ENCODE measurements at places on chromosomes 1 and 21. TPM values are rescaled to one million over a fixed set of nuclear protein-coding genes. Genes with fewer than 3 reads are reported as not detected.

GRCh38 chr1:29858646-29859045 is 622.3 kb downstream of the PTPRU start:
- no peak for DNase-seq

Gene SPATC1L
- total RNA-seq, result 22.0 TPM

DNA sequence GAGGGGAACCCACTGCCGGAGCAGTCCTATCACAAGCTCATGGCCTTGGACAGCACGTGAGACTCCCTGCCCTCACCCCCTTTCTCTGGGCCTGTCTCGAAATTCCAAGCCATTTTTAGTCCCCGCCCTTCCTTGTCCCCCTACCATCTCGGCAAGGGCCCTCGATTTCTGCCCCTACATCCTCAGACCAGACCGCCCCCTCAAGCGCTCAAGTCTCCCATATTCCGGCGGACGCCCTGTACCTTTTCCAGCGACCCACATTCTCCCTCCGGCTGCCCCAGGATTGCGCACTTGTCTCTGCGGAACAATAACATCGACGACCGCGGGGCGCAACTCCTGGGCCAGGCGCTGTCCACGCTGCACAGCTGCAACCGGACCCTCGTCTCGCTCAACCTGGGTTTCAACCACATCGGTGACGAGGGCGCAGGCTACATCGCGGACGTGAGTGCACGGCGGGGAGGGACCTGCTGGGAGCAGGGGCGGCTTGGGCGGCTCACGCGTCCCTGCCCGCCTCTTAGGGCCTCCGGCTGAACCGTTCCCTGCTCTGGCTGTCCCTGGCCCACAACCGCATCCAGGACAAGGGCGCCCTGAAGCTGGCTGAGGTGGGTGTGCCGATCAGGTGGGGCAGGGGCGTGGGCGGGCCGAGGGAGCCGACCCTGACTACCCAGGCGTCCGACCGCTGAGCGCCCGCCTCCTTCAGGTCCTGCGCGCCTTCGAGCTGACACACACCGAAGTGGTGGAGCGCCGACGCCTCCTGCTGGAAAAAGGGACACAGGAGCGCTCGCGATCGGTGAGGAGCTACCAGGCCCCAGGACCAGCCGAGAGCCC is 7.0 kb downstream of the LRRC71 start:
- DNase-seq, result no peak

GRCh38 chr1:166999500-167000055 is 10.5 kb downstream of the MAEL start:
- DNase-seq, result no peak

- no peak for DNase-seq
These were observed 3.3 kb upstream of the PDZK1 start for GRCh38 chr1:145710291-145711027.

DNA sequence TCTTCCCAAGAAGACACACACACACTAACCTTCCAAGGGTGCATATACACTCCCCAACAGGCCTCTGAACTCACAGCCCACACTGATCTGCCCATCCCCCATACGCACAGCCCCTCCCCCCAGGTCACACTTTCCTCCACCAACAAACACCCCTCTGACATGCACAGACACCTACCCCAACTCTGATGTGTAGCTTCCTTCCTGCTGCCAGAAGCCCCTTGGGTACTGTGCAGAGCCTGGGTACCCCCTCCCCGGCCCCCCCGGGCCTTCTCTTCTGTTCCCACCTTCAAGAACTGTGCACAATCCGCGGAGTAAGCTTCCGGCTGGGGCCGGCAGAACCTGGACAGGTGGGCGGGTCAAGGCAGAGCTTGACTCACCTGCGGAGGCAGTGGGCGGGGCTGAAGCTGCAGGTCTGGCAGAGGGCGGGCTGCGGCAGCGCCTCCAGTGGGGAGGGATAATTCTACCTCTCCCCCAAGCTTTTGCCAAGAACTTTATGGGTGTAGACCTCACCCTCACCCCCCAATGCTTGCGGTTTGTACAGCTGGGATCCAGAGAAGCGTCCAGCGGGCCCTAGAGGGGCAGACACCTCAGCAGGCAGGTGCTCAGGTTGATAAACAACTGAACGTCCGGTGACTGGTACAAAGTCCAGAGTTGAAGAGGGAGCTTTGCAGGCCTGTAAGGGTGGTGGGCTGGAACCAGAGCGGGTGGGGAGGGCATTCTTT is at the start of gene C1orf210:
C1orf210 (minus strand) TSS at position 313 of the 722 bp plus-strand sequence. CDS start 2,311 bp downstream, outside the sequence.
- DNase-seq, result no peak

DNA sequence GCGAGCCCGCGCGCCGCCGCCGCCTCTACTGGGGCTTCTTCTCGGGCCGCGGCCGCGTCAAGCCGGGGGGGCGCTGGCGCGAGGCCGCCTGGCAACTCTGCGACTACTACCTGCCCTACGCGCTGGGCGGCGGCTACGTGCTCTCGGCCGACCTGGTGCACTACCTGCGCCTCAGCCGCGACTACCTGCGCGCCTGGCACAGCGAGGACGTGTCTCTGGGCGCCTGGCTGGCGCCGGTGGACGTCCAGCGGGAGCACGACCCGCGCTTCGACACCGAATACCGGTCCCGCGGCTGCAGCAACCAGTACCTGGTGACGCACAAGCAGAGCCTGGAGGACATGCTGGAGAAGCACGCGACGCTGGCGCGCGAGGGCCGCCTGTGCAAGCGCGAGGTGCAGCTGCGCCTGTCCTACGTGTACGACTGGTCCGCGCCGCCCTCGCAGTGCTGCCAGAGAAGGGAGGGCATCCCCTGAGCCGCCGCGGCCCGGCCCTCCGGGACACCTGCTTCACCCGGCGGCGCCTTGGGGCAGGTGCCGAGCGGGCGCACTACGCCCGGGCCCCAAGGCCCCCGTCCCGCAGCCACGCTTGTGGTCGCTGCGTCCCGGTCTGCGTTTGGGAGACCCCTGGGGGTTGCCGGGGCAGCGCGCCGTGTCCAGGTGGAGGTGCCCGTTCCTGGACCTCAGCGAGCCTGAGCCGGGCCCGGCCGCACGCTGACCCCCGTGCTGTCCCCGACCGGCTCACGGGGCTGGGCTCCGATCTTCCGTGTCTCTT is 944 bp downstream of the B3GALT6 start:
- DNase-seq, result no peak

DNA sequence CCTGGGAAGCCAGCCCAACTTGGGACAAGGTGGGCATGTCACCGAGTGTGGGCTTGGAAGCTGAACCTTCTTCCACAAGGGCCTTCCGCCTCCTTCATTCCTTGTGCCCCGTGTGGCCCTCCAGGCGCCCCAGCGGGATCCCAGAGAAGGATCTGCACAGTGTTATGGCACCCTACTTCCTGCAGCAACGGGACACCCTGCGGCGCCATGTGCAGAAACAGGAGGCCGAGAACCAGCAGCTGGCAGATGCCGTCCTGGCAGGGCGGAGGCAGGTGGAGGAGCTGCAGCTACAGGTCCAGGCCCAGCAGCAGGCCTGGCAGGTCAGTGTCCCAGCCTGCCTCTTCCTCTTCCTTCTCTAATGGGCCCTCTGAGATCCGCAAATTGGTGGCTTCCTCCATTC is 5.8 kb upstream of the BGLAP start:
- no peak for DNase-seq

- no peak for DNase-seq
These were observed 21.1 kb downstream of the C2CD2 start for GRCh38 chr21:41932576-41933312.

Gene ZNF683
- not detected for total RNA-seq

DNA sequence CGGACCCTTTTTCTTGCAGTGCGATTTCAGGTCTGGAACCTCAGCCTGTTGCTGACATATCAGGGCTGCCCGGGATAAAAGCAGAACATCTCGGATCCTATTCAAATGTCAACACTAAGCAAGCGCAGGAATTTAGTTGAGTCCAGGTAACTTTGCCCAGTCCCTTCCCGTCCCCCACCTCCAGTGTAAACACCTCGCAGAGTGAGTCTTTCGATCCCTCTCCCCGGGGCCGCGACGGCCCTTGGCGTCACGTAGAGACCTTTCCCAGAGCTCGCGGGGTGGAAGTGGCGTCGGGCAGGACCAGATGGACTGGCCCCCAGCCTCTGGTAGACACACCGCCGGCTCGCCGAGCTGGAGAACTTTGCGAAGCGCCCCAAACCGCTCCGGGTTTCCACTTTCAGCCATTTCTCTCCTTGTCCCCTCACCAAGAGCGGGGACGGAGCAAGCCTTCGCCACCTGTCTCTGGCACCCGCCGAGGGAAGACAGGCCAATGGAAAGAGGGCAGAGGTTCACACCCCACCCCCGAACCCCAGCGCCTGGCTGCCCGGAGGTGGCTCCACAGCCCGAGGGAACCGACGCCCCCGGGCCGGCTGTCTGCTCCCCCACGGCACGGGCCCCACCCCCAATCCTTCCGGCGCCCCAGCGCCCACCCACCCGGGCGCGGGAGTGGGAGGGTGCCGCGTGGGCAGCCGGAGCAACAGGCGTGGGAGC is 570 bp downstream of the KCND3 start:
- DNase-seq, result no peak
